Renal cortex interstitium (tissue), 15 donors: ENCODE measurements at places on chromosomes 6 and 20.

- no peak for DNase-seq
Observed at GRCh38 chr20:59644371-59644939, 40.1 kb downstream of the PHACTR3 start.

GRCh38 chr6:106069478-106069877 is 16.7 kb upstream of the PRDM1 start:
- peak; percentile 88 for DNase-seq

GRCh38 chr6:73969971-73970970 is 274.3 kb downstream of the CD109 start:
- peak; percentile 19 for DNase-seq

DNA sequence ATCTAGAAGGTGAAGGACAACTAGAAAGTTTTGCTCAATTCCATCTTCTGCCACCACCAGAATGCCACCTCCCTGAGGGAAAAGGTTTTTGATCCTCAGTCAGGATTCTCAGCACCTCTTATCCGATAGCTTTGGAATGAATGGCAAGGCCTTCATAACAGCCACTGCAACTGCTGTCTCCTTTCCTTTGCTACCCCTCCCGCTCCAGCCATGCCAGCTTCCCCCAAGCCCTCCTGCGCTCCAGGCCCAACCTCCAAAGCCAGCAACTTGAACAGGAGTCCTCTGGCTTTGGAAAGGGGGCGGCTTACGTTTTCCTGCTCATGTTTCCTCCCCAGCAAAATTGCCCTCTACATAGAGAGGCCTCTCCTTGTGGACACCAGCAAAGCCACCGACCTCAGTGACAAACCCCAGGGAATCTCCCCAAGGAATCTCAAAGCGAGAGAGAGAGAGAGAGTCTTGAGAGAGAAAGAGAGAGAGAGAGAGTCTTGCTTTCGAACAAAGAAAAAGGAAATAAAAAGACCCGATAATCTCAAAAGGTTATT is 420 bp upstream of the BTN2A1 start:
- no peak for DNase-seq

- DNase-seq: no peak
Observed at GRCh38 chr6:168647271-168647670, 206.3 kb downstream of the SMOC2 start.

- no peak for DNase-seq
Observed at GRCh38 chr20:13401596-13401995, 180.5 kb downstream of the ISM1 start.

DNA sequence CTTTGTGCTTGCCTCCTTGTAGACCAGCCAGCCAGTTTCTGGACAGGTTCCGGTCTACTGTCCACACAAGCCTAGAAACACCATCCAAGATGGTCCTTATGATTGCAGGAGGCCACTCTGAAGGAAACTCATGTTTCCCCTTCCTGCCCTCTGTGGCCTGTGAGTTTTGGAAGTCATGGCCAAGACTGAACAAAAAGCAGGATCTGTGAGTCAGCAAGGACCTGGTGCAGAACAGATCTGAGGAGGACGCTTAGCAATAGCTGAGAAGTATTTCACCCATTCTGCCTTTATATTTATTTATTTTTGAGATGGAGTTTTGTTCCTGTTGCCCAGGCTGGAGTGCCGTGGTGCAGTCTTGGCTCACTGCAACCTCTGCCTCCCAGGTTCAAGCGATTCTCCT is 134.6 kb upstream of the EEF1E1 start:
- DNase-seq: no peak

DNA sequence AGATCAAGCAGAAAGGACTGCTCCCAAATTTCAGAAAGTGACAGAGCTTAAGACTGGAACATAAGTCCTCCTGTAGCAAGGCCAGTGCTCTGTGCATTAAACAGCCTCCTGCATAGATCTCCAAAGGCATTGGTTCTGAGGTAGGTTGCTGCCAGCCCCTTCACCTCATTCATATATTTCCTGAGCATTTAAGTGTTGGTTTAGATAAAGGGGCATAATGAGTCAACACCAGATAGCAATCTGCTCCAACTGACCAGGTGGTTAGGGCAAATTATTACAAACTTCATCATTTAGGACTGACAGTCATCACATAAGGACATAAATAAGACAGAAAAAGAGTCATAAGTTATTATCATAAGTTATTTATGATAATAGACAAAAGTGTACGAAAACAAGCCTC is 10.7 kb downstream of the PTPRK start:
- DNase-seq: no peak

- DNase-seq: no peak
Observed at GRCh38 chr6:30009113-30009512, 52.0 kb upstream of the POLR1H start.

DNA sequence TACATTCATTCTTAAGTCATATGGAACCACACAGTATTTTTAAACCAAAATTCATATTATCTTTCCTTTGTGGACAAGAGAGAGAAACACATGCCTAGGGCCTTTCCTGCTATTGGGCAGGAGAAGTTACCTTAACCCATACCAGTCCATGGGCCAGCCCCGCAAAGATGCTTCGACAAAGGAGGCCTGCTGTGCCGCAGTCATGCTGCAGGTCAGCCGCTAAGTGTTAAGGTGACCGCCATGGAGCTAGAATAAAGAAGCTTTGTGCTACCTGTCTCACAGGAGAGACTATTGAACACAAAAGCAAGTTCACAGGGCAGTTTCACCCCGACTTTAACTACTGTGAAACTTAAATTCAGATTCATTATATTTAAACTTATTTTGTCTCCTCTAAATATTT is 62.3 kb upstream of the TMEM181 start:
- DNase-seq: no peak

- no peak for DNase-seq
Observed at GRCh38 chr6:53338304-53338703, 10.4 kb downstream of the ELOVL5 start.
